ENCODE measurements at places on chromosomes 4 and X.

GRCh38 chr4:32564626-32565025, 1844.5 kb downstream of the PCDH7 start:
- DNase-seq = no peak

GRCh38 chr4:7857238-7857701, 82.4 kb downstream of the AFAP1 start:
- DNase-seq = peak; percentile 38

DNA sequence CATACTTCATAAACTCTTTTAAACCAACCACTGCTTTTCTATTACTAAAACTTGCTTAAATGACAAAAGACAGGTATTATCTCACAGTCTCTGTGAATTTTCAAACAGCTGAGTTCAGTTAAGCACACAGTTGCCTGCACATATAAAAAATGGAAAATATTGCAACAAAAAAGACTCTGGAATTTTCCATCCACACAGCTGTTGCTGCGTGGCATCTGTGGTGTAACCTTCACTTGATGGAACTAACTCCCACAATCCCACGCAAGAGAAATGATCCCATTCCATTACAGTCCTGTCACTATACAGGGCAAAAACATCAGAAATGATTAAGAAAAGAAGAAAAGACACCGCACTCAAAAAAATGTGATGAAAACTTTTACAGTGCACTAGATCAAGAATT, 149.8 kb upstream of the TBL1X start:
- no peak for DNase-seq

DNA sequence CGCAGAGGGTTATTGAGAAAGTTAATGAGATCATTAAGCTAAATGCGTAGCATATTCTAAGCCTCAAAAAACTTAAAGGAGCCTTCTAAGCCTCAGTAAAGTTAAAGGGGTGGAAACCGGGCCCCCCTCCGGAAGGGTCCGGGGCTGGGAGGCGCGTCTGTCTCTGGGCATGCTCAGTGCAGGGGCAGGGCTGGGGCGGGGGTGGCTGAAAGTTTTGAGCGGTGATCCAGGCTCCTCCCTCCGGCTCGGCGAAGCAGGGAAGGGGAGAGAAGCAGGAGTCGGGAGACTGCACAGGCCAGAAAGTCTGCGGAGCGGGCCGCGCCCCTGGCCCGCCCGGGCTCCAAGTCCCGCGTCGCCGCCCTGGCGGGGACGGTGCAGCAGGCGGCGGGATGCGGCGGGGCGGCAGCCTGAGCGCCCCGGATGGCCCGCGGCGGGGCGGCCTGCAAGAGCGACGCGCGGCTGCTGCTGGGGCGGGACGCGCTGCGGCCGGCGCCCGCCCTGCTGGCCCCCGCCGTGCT, at the start of gene EVC:
TSS of gene EVC (plus strand) at position 241 of the 518 bp plus-strand sequence. CDS start at position 421, 180 bp downstream.
- DNase-seq = peak; percentile 59

- no peak for DNase-seq
These were observed 182.8 kb upstream of the C1QTNF7 start for GRCh38 chr4:15245006-15245530.

- no peak for DNase-seq
These were observed 262.2 kb downstream of the SPOCK3 start for GRCh38 chr4:166972071-166972470.

DNA sequence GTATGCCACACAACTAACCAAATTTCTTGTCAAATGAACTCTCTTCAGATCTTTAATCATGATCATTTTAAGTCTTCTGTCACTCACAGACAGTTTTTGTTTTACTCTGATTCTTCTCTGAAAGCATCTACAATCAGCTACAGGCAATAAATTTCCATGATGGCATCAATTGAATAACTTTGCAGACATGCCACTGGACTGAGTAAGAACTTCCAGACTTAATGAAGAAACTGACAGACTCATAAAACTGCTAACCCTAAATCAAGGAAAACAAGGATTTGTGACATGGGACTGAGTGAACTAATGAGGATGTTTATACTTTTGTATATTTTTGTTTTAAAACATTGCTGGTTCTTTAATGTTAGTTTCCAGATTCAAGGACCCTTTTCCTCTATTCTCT, 5.5 kb upstream of the PPP1R2C start:
- no peak for DNase-seq

GRCh38 chr4:15786743-15787142, 8.6 kb downstream of the CD38 start:
- no peak for DNase-seq
